Midbrain (tissue), 1 donor: ENCODE measurements at places on chromosomes 12 and 14.

DNA sequence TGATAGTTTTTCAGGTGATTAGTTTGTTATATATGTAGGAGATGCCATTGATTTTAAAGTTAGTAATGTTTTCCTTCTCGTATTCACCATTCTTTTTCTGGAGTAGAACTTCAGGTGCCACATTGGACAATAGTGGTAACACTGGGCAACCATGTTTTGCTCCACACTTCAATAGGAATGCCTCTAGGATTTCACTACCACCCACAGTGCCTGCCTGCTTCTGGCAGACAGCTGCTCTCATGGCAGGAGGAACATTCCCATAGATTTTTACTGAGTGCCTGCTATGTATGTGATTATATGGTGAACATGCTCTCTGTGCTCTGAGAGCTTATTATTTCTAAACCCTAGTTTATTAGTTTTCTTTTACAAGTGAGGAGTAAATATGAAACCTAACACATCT is 53.7 kb downstream of the GCH1 start:
- DNase-seq, result no peak

DNA sequence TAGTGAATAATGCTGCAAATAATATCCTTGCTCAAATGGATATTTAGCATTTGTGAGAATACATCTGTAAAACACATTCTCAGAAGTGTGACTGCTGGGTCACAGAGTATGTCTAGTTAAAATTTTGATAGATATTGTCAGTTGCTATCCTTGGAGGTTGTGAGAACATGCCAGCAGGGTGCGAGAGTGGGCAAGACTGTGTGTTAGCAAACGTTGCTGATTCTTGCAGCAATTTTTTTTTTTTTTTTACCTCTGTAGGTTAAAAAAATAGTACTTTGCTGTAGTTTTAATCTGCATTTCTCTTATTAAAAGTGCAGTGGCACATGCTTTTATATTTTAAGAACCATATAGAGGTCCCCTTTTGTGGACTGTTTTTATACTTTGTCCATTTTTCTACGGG is 4.5 kb upstream of the NYNRIN start:
- DNase-seq, result no peak

DNA sequence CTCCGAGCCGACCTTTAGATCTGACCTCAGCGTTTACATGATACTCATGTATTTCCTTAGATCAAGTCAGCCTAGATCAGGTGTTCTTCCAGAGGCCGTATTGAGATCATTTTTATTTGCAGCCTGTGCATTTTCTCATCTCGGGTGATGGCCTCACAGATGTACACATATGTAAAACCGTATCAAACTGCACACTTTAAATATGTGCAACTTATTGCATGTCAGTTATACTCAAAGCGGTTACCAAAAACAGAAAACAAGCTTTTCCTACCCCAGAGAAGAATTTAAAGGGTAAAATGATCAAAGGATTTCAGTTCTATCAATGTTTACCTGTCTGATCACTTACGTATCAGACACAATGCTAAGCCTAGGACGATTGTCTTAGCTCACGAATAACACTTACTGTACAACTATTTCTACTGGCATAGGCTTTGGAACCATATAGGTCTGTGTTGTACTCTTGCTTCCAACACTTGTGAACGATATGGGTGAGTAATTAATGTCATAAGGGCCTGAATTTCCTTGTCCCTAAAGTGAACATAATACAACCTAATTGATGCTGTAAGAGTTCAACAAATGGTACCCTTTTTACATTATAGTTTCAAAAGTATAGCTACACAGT is 628 bp upstream of the LLPH start:
- DNase-seq, result no peak

GRCh38 chr12:7012024-7012607 is 6.2 kb downstream of the LPCAT3 start:
- DNase-seq, result no peak

GRCh38 chr12:62728741-62729140 is 206.2 kb downstream of the PPM1H start:
- no peak for DNase-seq

- no peak for DNase-seq
Measured at GRCh38 chr14:81273961-81274575, 53.3 kb upstream of the GTF2A1 start.

DNA sequence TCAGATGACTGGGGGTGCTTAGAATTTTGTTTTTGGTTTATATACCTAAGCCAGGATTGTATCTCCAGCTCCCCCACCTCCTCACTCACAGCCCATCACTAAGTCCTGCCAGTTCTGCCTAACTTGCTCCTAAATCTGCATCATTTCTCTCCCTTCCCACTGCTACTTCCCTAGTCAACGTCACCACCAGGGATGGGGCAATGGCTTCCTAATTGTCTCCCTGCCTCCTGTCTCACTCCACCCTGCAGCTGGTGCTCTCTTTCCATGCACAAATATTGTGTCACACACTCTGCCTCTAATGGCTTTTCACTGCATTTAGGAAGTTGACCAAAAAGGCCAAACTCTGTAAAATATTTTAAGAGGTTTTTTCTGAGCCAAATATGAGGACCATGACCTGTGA is 11.5 kb downstream of the OAS2 start:
- DNase-seq, result no peak

- DNase-seq, result no peak
Measured at GRCh38 chr12:114703060-114703493, 19.1 kb upstream of the TBX3 start.

DNA sequence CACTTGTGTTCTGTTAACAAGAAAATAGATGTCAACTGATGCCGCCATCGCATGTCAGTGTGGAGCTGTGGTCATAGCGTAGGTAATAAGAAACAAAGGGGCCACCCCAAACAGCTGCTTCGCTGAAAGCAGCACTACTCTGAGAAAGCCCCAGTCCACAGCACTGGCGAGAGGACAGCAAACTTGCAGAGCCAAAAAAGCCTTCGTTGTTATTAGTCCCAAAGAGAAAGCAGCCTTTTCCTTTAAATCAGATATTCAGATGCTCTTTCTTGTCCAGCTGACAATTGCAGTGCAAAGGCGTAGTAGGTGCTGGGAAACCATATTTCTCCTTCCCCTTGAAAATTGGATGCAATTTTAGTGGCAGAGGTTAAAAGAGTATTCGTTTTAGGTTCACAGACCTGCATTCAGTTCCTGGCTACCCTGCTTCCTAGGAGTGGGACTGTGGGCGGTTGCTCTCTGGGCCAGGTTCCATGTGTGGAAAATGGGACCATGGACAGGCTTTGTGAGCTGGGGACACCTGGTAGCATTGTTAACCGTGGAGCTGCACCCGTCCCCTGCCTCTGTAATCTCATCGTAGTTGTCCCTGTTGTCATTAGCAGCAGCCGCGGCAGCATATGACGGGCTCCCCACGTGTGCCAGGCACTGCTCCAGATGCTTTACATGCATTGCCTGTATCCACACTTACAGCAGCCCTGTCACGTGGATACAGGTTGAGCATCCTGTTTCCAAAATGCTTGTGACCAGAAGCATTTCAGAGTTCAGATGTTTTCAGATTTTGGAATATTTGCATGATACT is 54.2 kb downstream of the ELK3 start:
- DNase-seq, result peak; percentile 23

DNA sequence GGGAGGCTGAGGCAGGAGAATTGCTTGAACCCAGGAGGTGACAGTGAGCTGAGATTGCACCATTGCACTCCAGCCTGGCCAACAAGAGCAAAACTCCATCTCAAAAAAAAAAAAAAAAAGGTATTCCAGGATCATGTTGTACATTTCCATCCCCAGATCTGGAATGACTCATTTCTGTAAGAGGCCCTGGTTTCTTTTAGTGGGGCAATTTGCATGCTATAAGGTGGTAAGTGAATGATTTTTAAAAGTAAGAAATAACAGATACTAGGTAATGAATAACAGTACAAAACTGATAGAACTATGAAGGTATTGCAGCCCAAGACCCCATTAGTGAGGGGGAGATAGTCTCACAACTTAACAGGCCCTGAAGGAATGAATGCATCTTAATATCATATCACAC is 17.7 kb upstream of the ADCK1 start:
- no peak for DNase-seq

DNA sequence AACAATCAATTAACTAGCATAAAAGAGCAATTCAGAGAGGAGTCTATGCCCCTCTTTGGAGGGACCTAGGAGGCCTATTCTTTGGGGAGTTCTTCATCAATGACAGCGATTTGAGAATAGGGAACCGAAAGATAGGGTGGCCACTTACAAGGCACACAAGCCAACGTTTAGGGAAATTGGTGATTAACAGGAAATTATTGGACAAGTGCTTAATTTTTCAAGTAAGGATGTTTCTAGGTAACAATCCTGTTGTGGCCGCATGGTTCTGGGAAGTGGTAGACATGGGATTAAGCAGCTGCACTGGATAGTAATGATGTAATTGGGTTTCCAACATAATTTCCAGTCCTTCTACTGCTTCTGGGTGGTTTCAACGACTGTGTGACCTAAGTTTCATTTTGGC is 83.2 kb downstream of the HMGA2 start:
- DNase-seq, result no peak

DNA sequence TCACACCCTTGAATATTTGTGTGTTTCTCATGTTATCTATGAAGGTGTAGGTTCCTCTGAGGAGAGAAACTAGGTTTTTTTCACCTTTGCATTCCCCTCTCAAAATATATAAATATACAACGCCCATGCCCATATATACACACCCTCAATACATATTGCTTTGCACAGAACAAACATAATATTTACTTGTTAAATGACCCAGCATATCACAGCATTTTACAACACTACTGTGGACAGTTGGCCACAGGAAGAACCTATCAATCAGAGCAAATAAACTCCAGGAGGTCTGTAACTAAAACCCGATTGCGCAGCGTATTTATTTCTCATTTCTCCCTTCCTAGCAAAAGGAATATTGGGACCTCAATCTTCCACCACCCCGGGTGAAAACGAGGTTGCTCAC is 196.0 kb downstream of the SLC5A8 start:
- DNase-seq, result no peak

DNA sequence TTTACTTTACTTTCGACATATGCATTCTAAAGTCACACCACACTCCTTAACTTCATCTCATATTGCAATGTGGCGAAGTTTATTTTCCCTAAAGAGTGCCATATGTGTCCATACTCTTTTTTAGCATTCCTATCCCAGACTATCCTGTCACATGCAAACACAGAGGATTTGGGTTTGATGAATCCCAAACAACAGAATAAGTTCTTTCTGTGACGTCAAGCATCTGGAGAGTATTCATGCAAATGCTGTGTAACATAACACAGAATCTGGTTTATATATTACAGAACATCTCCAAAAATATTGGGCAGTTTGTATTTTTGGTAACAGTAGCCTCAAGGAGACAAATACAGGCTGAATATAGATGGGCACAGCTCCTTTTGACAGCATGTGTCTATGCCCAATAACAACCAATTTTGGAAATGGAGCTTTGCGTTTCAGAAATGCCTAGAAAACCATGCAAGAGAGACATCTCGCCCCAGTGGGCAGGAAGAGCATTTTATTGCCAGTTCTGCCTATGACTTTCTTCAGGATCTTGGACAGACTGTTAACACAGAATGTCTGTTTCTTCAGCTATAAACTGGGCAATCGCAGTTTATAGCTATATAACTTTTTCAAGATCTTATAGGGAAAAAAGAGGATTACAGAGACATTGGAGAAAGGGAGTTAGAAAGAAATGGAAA is 190.8 kb downstream of the ADAMTS20 start:
- DNase-seq, result no peak

GRCh38 chr12:67704071-67704470 is 55.5 kb downstream of the DYRK2 start:
- no peak for DNase-seq

DNA sequence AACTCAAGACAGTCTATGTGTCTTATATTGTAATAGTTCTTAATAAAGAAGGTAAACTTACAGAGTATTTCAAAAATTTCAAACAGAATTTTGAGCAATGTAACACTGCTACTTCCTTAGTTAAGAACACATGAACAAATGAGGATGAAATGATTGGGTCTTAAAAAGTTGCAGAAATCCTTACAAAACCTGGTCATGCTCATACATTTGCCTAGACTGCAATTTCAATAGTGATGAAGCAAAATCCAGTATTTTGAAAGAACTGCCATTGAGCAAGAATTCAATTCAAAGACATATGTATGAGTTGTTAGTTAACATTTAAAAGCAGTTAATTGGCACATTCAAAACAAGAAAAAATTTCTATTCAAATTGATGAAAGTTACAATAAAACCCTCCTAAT is 17.8 kb upstream of the HIF1A start:
- no peak for DNase-seq

DNA sequence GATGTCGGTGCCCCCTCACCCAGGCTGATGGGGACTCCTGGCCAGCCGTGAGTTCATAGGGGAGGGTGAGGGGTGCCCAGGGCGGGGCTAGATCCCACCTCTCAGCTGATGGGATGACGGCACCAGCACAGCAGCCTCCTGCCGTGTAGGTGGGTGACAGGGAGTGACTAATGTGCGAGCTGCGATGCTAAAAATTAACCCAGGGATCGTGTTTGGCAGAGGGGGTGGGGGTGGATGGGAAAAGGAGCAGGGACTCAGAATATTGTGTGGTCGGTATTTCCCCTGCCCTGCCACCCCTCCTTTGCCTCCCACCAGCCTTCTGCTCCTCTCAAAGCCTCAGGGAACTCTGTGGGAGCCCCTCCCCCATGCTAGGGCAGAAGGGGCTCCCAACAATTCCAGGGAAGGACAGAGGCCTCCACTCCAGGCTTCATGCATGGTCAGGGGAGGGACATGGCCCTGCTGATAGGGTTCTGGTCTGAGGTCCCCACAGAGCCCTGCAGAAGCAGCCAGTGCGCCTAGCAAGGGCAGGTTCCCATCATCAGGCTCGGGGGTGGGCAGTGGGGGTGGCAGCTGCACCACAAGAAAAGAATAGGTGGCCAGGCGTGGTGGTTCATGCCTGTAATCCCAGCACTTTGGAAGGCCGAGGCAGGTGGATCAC is 12.5 kb downstream of the TAMALIN start:
- DNase-seq, result no peak

DNA sequence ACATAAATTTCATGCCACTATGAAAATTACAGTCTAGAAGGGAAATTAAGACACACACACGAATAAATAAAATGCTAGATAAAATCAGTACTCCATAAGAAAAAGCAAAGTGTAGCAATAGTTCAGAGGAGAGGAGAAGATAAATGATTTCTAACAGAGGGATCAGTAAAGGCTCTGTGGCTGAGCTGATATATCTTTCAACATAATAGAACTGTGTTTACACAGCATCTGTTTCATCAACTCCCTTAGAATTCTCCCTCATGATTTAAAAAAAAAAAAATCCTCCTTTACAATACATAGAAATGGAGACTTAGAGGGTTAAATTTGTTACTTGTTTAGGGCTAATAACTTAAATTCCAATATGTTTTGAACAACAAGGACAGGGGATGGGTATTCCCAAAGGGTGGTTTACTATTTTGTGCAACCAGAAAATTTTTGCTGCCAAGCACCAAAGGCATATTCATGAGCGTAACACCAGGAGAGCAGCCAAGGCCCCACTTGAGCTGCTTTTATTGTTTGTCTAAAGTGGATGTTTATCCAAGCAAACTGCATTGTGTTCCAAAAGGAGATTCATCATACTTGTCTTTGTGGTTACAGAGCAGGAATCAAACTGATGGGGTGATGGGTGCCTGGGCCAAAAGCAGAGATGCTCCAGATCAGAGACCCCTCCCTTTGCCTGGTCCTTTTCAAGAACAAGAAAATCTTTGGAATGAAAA is 162.7 kb downstream of the BMP4 start:
- peak; percentile 57 for DNase-seq

- DNase-seq, result no peak
Measured at GRCh38 chr14:105742531-105742848, 216.1 kb downstream of the TMEM121 start.
